ENCODE measurements at places on chromosomes 1 and 21. TPM values are rescaled to one million over a fixed set of nuclear protein-coding genes. Genes with fewer than 3 reads are reported as not detected.

DNA sequence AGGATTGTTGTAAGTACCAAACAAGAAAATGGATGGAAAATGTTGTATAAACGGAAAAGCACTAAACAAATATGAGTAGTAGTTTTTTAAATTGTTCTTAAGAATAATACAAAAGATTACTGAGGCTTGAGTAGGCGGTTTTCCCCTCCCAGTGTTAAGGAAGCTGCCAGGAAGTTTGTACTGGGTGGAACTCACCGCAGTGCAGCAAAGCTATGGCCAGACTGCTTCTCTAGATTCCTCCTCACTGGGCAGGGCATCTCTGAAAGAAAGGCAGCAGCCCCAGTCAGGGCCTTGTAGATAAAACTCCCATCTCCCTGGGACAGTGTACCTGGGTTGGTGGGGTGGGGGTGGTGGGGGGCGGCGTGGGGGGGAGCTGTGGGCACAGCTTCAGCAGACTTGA is 58.7 kb downstream of the XCL2 start:
- no peaks in the 10 kb centered on the region for H3K4me1 ChIP-seq
- no peak for DNase-seq
- H3K27ac ChIP-seq, result no peak overlapping the region
- H3K27me3 ChIP-seq, result no peaks in the 10 kb centered on the region

GRCh38 chr1:79695138-79695537 is 688.6 kb upstream of the ADGRL4 start:
- no peak overlapping the region for H3K27ac ChIP-seq
- H3K27me3 ChIP-seq, result no peaks in the 10 kb centered on the region
- no peaks in the 10 kb centered on the region for H3K36me3 ChIP-seq
- H3K4me1 ChIP-seq, result no peaks in the 10 kb centered on the region

DNA sequence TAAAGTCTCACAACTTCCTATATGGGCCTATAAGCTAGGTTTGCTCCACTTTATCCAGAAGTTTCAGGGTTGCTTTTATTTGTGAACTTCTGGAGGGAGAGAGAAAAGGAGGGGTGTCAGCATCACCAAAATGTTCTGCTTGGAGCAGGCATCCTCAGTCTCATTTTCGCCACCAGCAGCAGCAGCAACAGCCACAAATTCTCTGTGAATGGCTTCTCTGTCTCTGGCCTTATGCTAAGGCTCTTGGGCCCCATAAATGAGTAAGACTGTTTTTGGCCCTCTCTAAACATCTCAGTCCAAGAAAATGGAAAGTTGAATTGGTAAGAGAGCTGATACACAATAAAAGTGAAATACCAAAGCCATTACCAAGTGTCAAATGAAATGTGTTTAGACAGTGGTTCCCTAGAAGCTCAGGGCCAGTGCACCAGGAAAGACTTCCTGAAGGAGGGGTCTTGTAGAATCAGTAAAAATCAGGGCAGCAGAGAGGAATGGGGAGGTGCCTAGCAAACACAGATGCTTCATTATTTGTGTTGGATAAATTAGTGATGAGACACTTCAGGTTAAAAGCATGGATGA is 53.0 kb upstream of the SPATA6 start:
- H3K36me3 ChIP-seq, result no peaks in the 10 kb centered on the region
- H3K27me3 ChIP-seq, result 0 out of 2 replicates have a peak, but pooled peaks cover 14% of the 10 kb centered on the region
- DNase-seq, result peak; percentile 2
- H3K4me3 ChIP-seq, result no peak overlapping the region
- H3K4me1 ChIP-seq, result peaks cover 10% of the 10 kb centered on the region

DNA sequence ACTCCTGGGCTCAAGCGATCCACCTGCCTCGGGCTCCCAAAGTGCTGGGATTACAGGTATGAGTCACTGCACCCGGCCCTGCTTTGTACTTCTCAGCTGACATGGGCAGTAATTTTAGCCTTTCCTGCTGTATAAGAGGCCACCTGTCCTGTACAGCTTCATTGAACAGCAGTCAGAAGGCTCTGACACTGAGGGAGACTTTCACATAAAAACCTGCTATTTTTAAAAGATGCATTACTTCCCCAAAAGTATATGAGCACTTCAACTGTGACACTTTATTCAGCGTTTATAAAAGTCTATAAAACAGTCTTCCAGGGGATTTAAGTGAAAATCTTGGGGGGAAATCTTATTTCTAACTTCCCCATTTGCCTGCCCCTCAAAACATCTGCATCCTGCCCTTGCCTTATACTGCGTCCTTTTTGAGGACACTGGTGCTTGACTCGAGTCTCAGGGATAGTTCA is 17.6 kb downstream of the RNU5D-1 start:
- no peak overlapping the region for H3K27ac ChIP-seq
- H3K27me3 ChIP-seq, result no peaks in the 10 kb centered on the region
- peak; percentile 71 for DNase-seq
- H3K36me3 ChIP-seq, result no peaks in the 10 kb centered on the region
- no peak overlapping the region for H3K4me3 ChIP-seq
- H3K4me1 ChIP-seq, result peaks cover 18% of the 10 kb centered on the region

- no peak overlapping the region for H3K27ac ChIP-seq
- H3K4me1 ChIP-seq, result no peaks in the 10 kb centered on the region
- DNase-seq, result no peak
- H3K4me3 ChIP-seq, result no peak overlapping the region
Measured at GRCh38 chr21:17105932-17106331, 406.9 kb upstream of the CXADR start.

DNA sequence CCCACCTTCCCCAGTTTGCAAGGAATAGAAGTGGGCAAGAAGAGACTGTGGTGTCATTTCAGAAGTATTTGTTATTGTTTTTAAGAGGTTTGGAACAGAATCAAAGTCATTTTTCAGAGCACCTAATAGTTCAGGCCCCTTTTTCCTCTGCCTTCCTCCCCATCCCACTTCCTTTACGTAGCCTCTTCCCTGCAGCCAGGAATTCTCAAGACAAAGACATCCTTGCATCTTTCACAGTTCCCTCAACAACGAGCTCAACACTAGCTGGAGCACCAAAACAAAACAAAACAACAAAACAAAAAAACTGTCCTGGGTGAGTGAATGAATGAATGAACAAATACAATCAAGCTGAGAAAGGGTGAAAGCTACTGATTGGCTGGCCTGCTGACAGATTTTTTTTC is 7.0 kb downstream of the PALMD start:
- no peak overlapping the region for H3K27ac ChIP-seq
- no peak for DNase-seq
- H3K4me1 ChIP-seq, result peaks cover 17% of the 10 kb centered on the region

GRCh38 chr1:86421601-86422280 is 2.2 kb upstream of the CLCA2 start:
- peak; percentile 57 for DNase-seq
- H3K4me3 ChIP-seq, result no peak overlapping the region
- no peaks in the 10 kb centered on the region for H3K36me3 ChIP-seq
- H3K27ac ChIP-seq, result peak overlapping the region; percentile 30
- no peaks in the 10 kb centered on the region for H3K27me3 ChIP-seq

DNA sequence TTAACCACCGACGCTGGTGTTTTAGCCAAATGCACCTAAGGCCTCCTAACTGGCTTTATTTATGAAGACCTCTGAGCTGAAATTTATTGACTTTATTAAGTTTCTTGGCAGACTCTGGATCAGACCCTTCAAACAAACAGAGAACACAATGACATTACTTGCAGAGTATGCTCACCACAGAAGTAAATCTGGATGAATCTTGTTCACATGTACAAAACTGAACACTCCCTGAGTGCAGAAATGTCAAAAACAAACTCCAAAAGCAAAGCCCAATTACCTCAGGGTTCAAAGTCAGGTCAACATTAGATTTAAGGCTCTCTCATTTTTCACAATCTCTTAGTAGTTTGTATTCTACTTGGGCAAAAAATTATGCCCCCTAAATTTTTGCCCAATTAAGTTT is 218.6 kb downstream of the SLC45A1 start:
- H3K4me3 ChIP-seq, result no peak overlapping the region
- peaks cover 15% of the 10 kb centered on the region for H3K4me1 ChIP-seq
- no peak for DNase-seq
- H3K27me3 ChIP-seq, result no peaks in the 10 kb centered on the region

DNA sequence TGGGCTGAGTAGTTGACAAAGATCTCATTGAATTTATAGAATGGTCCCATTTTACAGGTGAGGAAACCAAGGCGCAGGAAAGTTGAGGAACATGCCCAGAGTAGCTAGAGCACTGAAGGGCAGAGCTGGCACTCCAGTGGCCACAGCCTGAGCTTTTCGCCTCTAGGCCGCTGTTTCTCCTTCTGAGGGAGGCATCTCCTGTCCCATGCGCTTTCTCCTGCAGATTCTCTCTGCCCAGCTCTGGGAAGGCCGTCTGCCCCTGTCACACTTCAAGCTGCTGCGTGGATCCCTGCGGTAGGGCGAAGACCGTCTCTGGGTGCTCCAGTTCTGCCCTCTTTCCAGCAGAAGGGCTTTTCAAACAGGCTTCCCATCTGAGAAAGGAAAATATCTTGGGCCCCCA is 159.9 kb downstream of the ACTL8 start:
- no peak overlapping the region for H3K4me3 ChIP-seq
- H3K27me3 ChIP-seq, result peaks cover 65% of the 10 kb centered on the region
- H3K27ac ChIP-seq, result no peak overlapping the region
- no peak for DNase-seq

- peak; percentile 99 for DNase-seq
- no peaks in the 10 kb centered on the region for H3K27me3 ChIP-seq
- H3K4me1 ChIP-seq, result peaks cover 35% of the 10 kb centered on the region
Measured at GRCh38 chr1:204591473-204592090, 75.4 kb downstream of the MDM4 start.

DNA sequence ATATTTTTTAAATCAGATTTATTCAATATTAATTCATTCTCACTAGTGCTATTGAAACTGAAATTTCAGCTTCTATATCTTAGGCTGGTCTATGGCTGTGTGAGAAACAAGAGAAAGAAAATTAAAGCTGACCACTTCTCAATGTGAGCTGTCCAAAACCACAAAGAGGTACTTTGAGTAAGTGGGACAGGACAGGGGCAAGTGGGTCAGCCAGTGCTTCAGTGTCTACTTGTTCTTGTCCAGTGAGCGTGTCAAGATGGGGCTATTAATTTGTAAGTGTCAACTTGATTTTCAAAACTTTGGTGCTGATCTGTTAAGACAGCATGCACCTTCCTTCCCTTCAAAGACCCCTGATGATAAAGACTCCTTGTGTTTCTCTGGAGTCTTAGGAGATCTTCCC is 533.9 kb downstream of the PLPP3 start:
- H3K27me3 ChIP-seq, result no peaks in the 10 kb centered on the region
- no peak overlapping the region for H3K27ac ChIP-seq
- no peaks in the 10 kb centered on the region for H3K36me3 ChIP-seq
- no peaks in the 10 kb centered on the region for H3K4me1 ChIP-seq
- no peak for DNase-seq

DNA sequence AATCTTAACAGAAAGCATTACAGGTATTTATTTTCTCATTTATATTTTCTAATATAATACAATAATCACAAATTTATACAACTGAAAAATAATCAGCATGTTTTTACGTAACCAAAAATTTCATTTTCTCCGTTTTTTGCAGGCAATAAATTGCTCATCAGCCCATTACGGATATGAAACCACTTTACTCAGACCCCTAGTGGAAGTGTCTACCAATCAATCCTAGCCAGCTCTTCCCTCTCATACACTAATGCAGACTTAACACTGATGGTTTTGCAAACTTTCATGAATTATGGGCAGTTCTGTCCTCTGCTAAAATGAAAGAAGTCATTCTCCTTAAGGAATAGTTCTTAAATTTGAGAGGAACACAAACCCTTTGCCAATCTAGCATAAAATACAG is 124.7 kb downstream of the EIF4G3 start:
- H3K27me3 ChIP-seq, result no peaks in the 10 kb centered on the region
- DNase-seq, result no peak
- no peak overlapping the region for H3K27ac ChIP-seq
- H3K4me1 ChIP-seq, result peaks cover 10% of the 10 kb centered on the region
- H3K4me3 ChIP-seq, result no peak overlapping the region

GRCh38 chr21:37088186-37088735 is 15.2 kb downstream of the TTC3 start:
- no peaks in the 10 kb centered on the region for H3K27me3 ChIP-seq
- no peak overlapping the region for H3K4me3 ChIP-seq
- peaks cover 8% of the 10 kb centered on the region for H3K4me1 ChIP-seq

GRCh38 chr1:64884261-64885040 is 81.9 kb downstream of the JAK1 start:
- no peaks in the 10 kb centered on the region for H3K27me3 ChIP-seq
- H3K27ac ChIP-seq, result no peak overlapping the region
- 0 out of 2 replicates have a peak, but pooled peaks cover 2% of the 10 kb centered on the region for H3K36me3 ChIP-seq
- peaks cover 9% of the 10 kb centered on the region for H3K4me1 ChIP-seq

GRCh38 chr1:19317126-19317910 is 5.2 kb downstream of the SLC66A1 start:
- no peaks in the 10 kb centered on the region for H3K27me3 ChIP-seq
- no peak overlapping the region for H3K4me3 ChIP-seq
- no peaks in the 10 kb centered on the region for H3K36me3 ChIP-seq

GRCh38 chr1:225915538-225915991 is 8.5 kb downstream of the PYCR2 start:
- no peaks in the 10 kb centered on the region for H3K27me3 ChIP-seq
- DNase-seq, result no peak
- H3K4me1 ChIP-seq, result peaks cover 13% of the 10 kb centered on the region
- peaks cover 11% of the 10 kb centered on the region for H3K36me3 ChIP-seq
- H3K4me3 ChIP-seq, result no peak overlapping the region

- H3K27ac ChIP-seq, result peak overlapping the region; percentile 74
- DNase-seq, result peak; percentile 92
- H3K36me3 ChIP-seq, result no peaks in the 10 kb centered on the region
- H3K27me3 ChIP-seq, result no peaks in the 10 kb centered on the region
- H3K4me1 ChIP-seq, result peaks cover 19% of the 10 kb centered on the region
- peak overlapping the region; percentile 52 for H3K4me3 ChIP-seq
Measured at GRCh38 chr1:227072991-227073390, 132.9 kb downstream of the COQ8A start.

- H3K4me3 ChIP-seq, result no peak overlapping the region
- peaks cover 36% of the 10 kb centered on the region for H3K4me1 ChIP-seq
- no peaks in the 10 kb centered on the region for H3K36me3 ChIP-seq
- H3K27me3 ChIP-seq, result no peaks in the 10 kb centered on the region
- peak; percentile 65 for DNase-seq
Measured at GRCh38 chr1:84840346-84840745, 52.7 kb downstream of the LPAR3 start.

GRCh38 chr1:30575066-30575465 is 148.3 kb downstream of the MATN1 start:
- no peak for DNase-seq
- no peak overlapping the region for H3K27ac ChIP-seq
- H3K36me3 ChIP-seq, result no peaks in the 10 kb centered on the region
- no peaks in the 10 kb centered on the region for H3K4me1 ChIP-seq

Gene GUK1
- 996 TPM for total RNA-seq

Gene CORT
- not detected for total RNA-seq

Gene CFAP141
- not detected for total RNA-seq

Gene PROK1
- total RNA-seq, result not detected

Gene C1orf185
- total RNA-seq, result not detected

Gene FCRL1
- not detected for total RNA-seq

Gene TMEM82
- total RNA-seq, result not detected

Data from PC-3 (cell line).